Activated naive CD4-positive, alpha-beta T cell treated with anti-CD3 and anti-CD28 coated beads, Interleukin-2, amount 10 ng/mL, durations not matched to agents 7 days and 5 days (primary cell): ENCODE measurements at places on chromosomes 4 and X.

- no peak for DNase-seq
Measured at GRCh38 chr4:53695540-53696463, 104.5 kb upstream of the LNX1 start.

DNA sequence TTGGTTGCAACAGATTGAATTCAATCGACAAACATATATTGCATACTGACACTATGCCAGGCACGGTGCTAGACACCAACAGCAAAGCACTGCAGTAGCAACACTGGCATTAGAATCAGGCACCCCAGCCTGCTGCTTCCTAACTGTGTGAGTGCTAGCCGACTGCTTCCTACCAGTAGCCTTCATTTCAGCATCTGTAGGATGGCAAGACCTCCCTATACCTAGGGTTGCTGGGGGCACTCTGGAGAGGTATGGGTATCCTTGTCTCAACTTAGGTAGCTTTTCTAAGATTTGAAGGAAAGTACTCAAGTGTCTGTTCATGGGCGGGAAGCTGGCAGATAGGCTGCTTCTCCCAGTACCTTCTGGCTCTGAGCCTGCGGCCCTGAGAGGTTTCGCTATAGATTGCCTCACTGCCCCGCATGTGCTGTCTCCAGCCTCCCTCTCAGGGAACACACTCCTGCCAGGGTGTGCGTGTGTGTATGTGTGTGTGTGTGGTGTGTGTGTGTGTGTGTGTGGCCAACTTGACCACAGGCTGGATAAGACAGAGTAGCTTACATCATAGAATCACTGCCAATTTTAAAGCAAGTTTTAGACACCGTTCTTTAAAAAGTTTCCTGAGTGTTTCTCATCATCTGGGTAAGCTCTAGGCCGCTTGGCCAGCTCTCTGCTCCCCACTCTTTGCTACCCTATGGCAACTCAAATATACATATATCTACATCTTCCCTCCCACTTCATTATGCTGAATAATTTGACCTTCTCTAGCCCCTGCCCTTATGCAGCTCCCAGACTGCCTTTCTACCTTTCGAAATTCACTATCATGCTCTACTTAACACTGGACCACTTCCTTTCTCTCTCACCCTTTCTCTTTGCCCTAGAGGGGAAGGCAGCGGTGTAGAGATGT is 97.0 kb upstream of the PJA1 start:
- DNase-seq: no peak

DNA sequence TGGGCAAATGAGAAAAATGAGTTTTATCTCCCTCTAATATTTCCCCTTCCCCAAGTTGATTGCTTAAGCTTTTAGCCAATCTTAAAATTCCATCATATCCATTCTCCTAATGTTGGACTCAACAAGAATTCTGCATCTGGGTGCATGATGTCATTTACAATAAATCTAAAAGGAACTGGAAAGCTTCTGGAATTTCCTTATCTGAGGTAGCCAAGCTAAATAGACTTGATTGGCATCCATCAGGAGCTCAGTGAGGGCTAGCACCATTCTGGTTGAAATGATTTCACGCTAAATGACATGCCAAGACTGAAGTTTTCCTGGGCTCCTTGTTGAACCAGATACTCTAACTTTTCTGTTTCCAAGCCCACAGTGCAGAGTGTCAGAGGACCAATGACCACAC is 110.3 kb upstream of the SCML1 start:
- DNase-seq: no peak

- DNase-seq: no peak
Measured at GRCh38 chr4:84573385-84574068, 9.4 kb upstream of the CDS1 start.

DNA sequence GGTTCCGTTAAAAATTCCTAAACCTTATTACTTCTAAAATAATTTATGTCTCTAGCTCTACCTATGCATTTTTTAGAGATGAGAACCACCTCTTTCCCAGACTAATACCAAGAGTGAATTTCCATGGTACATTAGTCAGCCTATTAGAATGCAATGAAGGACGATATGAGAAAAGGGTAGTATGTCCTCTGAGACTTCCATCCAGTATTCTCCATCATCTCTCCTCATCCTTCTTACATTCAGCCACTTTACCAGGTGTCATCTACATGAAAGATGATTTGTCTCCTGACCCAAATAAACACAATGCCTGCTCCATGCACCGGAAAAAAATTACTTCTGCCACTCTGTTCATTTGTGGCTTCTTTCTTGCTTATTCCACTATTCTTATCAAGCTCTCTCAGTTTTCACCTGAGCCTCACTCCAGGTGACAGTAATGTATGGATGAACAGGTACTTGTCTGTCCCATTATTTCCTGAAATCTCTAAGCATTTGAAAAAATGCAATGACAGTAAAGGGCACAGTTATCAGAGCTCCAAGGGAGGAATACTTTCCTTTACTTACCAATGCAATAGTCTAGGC is 97.9 kb downstream of the MAB21L2 start:
- no peak for DNase-seq

DNA sequence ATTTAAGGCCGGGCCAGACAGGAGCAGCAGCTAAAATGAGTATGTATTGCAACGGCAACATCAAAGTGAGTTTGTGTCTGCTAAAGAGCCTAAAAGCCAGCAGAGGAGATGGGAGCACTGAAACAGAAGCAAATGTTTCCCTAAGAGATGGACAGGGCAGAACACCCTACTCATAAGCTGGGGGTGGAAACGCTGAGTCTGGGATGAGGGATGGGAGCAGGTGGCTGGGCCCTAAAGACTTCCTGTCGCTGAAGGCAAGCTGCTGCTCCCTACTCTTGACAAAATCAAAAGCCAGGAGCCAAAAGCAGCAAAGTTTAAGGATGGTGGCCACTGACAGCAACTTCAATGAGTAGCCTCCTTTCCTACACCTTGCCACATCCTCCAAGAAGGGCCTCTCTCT is 40.6 kb upstream of the NAP1L5 start:
- DNase-seq: no peak

DNA sequence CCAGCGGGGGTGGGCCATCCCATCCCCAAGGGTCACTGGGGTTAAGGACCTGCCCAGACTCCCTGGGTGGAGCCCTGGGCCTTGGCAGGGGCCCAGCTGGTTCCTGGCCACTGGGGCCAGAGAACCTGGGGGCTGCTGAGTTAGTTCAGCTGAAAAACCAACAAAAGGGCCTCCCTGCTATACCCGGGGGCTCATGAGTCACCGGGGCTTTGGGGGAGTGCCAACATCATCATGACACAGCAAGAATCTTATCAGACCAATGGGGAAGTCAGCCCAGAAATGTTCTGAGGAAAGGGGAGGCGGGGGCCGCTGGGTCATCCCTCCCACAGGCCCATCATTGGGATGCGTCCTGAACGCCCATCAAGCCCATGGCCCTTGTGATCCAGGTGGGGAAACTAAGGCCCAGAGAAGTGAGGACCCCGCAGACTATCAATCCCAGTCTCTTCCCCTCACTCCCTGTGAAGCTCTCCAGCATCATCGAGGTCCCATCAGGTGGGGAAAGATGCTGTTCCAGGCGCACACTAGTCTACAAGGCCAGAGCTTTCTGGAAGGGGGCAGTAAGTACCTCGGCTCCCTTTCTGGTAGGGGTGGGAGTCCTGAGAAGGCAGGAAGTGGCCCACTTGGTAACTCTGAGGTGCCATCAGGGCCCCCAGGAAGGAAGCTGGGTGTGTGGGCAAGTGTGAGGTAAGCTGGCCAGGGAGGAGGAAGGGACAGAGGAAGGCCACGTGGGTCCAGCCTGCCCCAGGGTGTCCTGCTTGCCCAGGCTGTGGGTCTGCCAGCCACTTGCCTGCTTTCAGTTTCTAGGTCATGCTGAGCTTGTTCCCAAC is 4.5 kb downstream of the G6PD start:
- no peak for DNase-seq

- DNase-seq: no peak
Measured at GRCh38 chrX:55839485-55839884, 121.9 kb downstream of the RRAGB start.

GRCh38 chr4:134200811-134201215 is 776 bp downstream of the PABPC4L start:
- DNase-seq: no peak

DNA sequence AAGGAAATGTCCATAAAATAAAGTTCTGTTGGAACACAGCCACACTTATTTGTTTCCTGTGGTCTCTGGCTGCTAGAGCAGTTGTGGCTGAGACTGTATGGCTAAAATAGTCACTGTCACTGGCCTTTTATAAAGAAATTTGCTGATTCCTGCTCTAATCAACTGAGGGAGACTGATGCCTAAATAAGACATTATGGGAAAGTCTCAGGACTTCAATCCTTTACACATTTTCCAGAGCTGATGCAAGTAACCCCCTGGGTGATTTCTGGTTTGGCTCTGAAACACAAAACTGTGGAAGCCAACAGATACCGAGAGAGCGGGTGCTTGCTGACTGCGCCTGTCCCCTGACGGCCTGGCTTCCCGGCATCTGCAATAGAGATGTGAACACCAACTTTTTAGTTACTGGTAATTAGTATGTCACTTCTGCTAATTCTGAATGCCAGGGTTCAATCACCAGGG is 64.0 kb downstream of the POLR2B start:
- DNase-seq: no peak

DNA sequence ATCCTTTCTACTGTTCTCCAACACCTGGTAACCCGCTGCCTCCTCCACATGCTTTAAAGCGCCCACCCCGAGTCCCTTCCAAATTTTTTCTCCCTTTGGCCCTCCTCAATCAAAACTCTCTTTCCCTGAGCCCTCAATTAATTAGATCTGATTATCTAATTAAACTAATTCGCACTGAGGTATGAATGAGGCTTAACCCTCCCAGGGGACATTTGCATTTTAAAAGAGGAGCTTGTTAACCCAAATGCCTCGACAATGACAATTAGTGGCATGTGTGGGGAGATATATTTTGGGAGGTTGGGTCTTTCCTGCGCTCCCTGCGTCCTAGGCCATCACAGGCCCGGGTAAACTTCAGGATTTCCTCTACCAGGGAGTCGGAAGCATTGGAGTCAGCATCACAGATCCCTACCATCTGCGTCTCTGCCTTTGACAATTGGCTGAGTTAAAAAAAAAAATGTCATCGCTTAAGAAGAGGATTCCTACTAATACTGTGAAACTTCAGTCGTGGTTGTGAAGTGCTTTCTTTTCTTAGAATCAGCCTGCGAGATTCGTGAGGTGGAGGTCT is 50.6 kb downstream of the TENM3 start:
- DNase-seq: no peak
